Stimulated activated CD4-positive, alpha-beta T cell treated with anti-CD3 and anti-CD28 coated beads, Interleukin-1b, Interleukin-23, amount 100 ng/mL, for 24 hours (primary cell): ENCODE measurements at places on chromosomes 12 and 14.

DNA sequence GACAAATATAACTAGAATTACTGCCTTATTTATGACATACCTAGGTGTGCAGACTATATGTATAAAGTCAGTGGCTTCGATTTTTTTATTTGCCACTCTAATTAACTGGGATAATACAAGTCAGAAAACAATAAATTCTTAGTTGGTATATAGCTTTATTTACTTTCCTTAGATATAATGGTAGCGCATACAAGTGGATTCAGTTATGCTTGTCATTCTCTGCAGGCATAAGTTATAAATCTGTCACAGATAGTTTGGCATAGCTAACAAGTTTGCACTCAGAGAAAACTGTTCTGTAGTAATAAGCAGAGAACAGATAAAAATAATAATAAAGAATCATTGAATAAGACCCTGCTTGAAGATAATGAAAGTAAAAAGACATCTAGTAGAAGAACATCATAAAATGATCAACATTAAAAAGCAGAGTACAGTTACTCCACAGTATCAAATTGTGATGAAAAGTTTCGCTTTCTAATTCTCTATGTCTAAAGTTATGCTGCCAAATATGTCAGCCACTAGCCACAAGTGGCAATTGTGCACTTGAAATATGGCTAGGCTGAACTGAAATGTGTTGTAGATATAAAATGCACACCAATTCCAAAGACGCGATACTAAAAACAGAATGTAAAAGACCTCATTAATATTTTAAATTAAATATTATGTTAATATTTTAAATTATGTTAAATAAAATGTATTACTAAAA lies 224.1 kb downstream of the SLC25A21 start:
- no peak for DNase-seq

GRCh38 chr12:50102131-50102531 lies 1.7 kb upstream of the GPD1 start:
- DNase-seq, result no peak

- no peak for DNase-seq
These were observed 29.6 kb downstream of the IFT43 start for GRCh38 chr14:76015191-76015590.

GRCh38 chr14:88614218-88614907 lies 51.5 kb downstream of the ZC3H14 start:
- DNase-seq, result no peak

DNA sequence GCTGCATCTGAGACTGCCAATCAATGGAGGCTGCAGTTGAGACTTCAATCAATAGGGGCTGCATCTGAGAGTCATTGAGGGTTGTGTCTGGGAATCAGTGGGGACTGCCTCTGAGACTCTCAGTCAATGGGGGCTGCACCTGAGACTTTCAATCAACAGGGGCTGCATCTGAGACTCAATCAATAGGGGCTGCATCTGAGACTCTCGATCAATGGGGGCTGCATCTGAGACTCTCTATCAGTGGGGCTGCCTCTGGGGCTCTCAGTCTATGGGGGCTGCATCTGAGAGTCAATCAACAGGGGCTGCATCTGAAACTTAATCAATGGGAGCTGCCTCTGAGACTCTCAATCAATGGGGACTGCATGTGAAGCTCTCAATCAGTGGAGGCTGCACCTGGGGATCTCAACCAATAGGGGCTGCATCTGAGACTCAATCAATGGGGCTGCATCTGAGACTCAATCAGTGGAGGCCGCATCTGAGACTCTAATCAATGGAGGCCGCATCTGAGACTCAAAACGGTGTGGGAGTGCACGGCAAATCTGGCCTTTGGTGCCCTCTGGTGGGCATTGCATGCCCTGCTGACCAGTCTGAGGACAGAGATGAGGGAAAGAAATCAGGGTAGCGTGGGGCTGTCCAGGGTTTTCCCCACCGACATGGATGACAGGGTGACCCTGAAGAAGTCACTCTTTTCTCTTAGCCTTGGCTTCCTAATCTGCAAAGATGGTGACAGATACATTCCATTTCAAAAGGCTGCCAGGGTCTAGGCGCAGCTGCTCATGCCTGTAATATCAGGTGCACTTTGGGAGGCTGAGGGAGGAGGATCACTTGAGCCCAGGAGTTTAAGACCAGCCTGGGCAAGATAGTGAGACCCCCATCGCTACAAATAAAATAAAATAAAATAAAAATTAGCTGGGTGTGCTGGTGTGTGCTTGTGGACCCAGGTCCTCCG lies 41.3 kb upstream of the EIF5 start:
- DNase-seq, result peak; percentile 69

DNA sequence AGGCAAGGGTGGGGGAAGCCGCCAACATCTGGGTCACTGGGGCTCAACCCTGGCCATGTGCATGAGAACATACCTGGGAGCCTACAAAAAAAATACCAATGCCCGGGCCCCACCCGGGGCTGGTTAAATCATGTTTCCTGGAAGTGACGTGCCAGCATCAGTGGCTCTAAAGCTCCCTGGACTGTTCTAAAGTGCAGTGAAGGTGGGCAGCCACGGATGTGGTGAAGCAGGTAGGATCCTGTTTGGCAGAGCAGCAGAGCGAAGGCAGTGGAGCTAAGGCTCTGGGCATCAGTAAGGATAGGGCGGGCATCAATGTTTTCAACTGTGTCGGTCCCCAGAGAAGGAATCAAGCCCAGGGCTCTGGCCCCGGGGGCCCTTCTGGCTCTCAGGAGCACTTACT lies 525 bp upstream of the GPR68 start:
- no peak for DNase-seq

DNA sequence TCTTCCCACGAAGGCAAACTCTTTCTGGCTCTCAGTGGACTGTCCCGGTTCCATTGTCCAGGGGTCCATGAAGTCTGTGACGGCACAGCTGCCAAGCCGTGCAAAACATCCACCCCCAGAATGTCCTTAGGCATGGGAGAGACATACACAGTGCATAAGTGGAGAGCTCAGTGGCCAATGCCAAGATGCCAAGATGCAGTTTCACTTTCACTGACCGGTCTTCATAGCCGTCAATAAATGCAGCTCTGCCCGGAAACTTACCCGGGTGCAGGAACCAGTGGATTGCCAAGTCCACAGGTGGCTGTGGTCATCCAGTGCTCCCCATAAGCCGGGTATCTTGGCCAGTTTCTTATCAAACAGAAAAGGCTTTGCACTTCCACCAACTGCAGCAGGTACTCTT lies 162.3 kb downstream of the PTCSC3 start:
- DNase-seq, result no peak

DNA sequence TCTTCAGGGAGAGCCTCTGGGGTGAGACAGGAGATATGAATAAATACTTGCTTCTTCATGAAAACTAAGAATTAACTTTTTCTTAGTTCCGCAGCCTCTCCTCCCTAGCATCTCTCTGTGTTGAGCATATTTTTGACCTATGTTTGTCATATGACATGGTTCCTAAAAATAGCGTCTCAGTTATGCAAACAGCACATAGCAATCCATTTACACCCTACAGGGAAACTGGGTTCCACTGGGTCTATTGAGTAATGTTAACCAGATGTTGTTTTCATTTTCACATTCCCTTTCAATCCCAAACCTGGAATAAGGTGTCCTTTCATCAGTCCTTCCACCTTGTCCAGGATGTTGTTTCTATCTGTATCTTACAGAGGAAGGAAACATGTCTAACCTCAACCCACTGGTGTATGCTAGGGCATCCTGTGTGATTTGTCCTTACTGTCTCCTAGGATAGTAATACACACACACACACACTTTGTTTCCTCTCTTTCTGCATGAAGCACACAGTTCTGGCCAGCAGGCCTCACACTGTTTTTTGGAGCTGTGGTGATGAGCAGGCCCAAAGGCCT lies 1543.5 kb downstream of the AACS start:
- DNase-seq, result no peak

- DNase-seq, result no peak
These were observed 7.2 kb downstream of the SLC15A4 start for GRCh38 chr12:128816643-128816920.

- DNase-seq, result no peak
These were observed 96.1 kb upstream of the ANO4 start for GRCh38 chr12:100698518-100698917.

DNA sequence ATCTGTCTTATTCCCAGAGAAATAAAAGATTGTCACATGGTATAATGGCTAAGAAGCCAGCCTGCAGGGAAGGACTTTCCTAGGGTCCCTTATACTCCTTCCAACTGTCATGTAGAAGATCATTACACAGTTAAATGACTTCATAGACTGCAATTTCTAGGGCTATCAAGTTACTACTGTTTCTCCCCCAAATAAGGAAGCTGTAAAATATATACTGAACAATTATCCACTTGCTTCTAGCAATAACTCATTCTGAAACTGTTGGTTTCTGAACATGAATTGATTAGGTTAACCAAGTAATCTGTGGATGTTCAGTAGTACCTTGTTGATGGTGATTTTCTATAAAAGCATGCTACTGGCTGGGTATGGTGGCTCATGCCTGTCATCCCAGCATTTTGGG lies 44.6 kb downstream of the A2ML1 start:
- no peak for DNase-seq

DNA sequence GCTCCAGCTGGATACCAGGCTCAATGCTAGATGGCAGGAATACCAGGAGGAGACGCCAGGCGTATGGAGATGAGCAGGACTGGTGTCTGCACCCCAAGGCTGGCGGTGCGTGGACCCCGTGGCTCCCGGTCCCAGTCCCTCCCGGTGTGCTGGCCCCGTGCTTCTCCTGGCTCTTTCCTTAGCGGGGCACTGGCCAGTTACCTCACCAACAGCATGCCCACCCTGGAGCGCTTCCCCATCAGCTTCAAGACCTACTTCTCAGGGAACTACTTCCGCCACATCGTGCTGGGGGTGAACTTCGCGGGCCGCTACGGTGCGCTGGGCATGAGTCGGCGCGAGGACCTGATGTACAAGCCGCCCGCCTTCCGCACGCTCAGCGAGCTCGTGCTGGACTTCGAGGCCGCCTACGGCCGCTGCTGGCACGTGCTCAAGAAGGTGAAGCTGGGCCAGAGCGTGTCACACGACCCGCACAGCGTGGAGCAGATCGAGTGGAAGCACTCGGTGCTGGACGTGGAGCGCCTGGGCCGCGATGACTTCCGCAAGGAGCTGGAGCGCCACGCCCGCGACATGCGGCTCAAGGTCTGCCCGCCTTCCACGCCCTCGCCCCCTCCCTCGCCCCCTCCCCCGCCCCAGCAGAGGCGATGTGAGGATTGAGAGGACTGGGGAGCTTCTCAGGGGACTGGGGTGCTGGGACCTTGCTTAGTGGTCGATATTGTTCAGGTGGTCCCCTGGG lies 14.6 kb downstream of the VASH1 start:
- DNase-seq, result no peak

- no peak for DNase-seq
These were observed 27.8 kb downstream of the LRTM2 start for GRCh38 chr12:1848146-1848545.

GRCh38 chr14:91185721-91186120 lies 58.8 kb downstream of the GPR68 start:
- no peak for DNase-seq

GRCh38 chr14:100540926-100541620 lies 46.1 kb downstream of the BEGAIN start:
- DNase-seq, result no peak

DNA sequence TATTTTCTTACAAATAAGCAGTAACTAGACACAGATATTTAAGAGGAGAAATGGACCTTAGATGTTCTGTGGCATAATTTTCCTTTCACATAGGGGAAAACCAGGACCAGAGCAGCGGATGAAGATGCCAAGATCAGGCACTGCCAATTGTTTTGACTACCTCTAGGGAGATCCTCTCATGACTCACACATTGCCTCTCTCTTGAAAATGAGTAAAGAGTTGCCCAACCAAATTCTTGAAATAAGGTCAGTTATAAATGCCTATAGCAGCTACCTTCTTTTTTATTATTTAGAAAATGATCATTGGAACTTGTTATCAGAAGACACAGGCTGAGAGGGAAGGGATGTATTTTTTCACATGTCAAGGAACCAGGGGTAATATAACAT lies 263.4 kb upstream of the PLEKHG7 start:
- no peak for DNase-seq

- DNase-seq, result no peak
These were observed 144.6 kb downstream of the TPH2 start for GRCh38 chr12:72082986-72083820.

DNA sequence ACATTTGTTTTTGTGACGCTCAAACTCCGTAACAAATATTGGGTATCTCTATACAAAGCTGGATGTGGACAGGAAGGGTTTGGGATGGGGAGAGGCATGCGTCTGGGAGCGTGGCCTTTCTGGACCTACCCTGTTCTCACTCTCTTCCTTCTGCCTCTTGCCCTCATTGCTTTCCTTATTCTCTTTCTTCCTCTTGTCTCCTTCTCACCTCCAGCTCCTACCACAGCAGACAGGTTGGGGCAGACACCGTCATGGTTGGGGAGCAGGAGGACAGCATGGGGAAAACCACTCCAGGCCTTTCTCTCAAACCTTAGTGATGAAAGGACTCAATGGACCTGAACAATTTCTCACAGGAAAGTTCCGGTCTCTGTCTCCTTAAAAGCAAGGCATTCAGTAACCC lies 465.3 kb downstream of the RAD51B start:
- DNase-seq, result no peak

GRCh38 chr12:56629459-56630179 lies 507 bp downstream of the BAZ2A start:
- DNase-seq, result no peak

DNA sequence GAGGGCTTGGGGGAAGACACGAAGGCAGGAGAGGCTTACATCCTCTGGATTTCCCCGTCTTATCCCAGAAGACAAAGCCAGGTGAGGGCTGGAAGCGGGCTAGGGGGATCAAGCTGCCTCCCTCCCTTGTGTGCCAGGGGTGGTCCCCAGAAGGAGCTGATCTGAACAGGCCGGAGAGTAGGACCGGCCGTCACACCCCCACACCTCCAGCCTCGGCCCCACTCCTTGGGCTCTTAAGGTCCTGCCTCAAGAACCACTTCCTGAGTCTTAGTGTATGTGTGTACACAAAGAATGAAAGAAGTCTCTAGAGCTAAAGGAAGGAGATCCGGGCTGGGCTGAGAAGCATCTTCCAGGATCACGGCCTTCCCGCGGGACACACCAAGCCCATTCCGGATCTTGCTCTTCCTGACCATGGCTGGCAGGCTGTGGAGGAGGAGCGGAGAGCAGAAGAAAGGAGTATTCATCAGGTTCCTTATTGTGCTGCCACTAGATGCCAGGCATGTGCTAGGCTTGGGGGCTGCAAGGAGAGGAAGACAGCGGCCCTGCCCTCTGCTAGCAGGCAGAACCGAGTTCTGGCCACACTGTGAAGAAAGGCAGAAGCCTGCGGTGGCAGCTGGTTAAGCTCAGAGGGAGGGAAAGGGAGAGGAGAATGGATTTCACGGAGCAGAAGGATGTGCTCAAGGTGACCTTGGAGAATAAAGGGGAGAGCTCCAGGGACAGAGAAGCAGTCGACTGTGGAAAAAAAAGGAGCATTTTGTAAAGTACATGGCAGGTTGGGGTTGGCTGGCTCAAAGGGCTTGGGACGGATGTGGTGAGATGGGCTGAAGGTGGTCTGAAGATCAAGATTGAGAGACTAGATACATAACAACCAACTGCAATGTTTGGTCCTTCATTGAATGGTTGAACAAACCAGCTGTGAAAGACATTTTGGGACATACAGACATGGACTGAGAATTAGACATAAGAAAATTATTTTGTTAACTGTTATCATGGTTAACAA lies 1.3 kb upstream of the CD63 start:
- no peak for DNase-seq
